Nephron progenitor cell (in vitro differentiated cells): ENCODE measurements at places on chromosomes 11 and 22.
A peak's percentile ranks its signal among the peaks of the same experiment; 100 is the strongest.

DNA sequence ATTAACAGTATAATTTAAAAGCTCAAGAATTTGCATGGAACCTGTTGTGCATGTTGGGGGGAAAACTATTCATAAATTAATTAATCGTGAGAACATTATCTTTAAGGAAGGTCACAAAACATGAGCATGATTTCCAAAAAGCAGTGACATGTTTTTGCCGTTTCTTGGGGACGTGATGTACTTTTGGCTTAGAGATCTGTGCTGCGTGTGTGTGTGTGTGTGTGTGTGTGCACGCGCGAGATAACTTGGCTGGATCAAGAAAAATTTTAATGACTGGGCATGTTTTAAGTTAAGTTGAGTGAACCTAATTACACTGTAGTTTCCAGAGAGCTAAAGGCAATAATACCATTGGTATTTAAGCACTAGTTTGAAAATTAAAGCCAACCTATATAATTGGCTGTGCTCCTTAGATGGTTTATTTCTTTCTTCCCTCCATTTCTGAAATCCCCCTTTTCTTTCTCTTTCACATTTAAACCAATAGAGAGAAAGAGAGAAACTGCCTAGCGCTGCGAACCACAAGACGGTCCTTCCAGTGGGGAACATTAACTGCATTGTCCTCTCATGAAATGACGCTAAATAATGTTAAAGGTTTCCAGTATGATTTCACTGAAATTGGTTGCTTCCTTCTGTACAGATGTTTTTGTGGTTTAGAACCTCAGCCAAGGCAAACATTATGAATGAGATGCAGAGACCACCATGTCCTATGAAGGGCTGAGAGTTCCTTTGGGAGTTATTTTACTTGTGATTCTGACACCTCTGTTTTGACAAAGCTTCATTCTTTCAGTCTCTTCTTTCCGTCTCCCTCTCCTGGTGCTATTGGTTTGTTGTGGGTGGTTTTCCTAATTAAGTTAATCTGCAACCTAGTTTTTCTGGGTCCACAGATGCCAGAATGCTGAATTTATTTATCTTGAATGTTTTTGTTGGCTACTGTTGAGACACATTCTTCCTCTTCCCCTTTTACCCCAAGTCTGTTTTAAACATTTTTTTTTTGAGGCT, 51.7 kb downstream of the ZBTB16 start:
- DNase-seq, result no peak

GRCh38 chr11:65503949-65504673, 5.3 kb downstream of the MALAT1 start:
- no peak for DNase-seq

GRCh38 chr22:22400964-22401363, 107.6 kb downstream of the ZNF280B start:
- no peak for DNase-seq

DNA sequence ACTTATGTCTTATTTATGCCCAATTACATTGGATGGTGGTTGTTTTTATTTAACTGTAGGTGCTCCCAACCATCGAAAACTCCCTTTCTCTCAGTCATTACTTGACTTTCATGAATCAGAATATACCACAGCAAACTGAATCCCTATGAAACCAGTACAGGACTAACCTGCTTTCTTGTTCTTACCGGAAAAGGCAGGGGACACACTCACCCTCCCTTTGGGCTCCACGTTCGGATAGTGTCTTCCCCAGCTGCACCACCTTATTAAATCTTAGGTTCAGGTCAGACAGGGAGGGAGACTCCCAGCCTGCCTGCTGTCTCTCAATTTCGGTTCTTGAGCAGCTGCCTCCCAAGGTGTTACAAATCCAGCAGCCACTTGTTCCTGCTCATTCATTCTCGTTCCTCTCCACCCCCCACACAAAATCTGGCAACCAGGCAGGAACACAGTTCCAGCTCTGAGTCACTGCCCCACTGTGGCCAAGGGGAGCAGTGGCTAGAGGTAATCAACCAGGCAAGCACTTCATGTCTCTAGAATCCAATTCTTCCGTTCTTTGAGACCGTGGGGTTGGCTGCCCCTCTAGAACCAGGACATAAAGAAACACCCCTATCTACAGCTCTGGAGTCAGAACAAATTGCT, 133.0 kb downstream of the PLEKHA7 start:
- peak; percentile 18 for DNase-seq

- DNase-seq, result peak; percentile 21
Observed at GRCh38 chr11:118870396-118871343, 13.0 kb upstream of the CXCR5 start.

DNA sequence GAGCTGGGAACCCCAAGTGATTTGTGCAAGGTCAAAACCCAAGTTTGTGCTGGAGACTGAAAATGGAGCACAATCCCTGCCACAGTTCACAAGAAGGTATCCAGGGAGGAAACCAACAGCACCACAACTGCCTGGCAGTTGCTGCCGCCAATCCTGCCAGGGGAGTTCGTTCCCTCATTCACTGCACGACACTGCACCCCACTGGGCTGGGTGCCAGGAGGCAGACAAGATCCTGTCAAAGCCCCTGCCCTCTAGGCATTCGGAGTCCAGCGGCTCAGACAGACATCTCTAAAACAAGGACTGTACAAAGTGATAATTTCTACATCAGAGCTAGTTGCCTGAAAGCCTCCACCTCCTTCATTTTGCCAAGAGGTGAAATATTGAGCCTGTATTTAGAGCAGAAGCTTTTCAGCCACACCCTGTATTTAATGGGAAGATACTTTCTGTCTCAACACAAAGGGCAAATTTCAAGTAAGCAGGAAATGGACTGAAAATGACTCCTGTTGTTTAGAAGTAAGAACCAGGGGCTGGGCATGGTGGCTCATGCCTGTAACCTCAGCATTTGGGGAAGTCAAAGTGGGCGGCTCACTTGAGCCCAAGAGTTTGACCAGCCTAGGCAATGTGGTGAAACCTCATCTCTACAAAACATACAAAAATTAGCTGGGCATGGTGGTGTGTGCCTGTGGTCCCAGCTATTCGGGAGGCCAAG, 277.4 kb upstream of the NARS2 start:
- no peak for DNase-seq

GRCh38 chr22:22682807-22683667, 38.6 kb downstream of the GGTLC2 start:
- no peak for DNase-seq

DNA sequence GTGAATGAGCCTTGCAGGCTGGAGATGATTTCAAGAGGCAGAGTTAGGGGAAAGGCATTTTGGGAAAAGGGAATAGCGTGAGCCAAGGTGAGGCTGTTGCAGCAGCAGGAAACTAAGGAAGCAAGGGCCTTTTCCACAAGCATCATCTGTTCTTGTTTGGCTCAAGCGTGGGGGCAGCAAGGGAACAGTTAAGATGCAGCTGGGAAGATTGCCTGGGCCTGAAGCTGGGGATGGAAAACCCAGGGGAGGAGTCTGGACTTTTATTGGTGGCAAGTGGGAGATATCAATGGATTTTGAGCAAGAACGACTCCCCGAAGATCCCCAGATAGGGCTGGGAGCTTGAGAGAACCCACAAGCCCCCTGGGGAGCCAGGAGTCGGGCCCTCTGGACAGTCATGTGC, 27.3 kb upstream of the PICK1 start:
- no peak for DNase-seq

DNA sequence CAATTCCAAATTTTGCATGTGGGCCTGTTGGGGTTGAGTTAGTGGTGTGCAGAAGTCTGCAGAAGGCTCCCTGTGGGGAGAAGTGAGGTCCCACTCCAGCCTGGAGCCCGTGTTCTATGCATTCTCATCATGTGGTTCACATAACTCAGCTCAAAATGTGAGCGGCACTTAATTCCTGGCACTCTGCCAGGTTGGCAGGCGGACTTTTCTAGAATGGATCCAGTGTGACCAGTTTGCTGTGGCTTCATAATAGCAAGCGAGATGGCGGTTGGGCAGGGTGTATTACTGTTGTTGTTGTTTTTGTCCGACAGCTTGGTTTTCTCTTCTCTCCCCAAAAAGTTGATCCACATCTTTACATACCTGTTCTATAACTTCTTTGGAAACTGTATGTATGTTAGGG, 146.8 kb upstream of the TTC12 start:
- DNase-seq, result no peak

GRCh38 chr22:20798974-20799373, 25.1 kb downstream of the SERPIND1 start:
- no peak for DNase-seq
